ENCODE measurements at places on chromosomes 11 and 22.

DNA sequence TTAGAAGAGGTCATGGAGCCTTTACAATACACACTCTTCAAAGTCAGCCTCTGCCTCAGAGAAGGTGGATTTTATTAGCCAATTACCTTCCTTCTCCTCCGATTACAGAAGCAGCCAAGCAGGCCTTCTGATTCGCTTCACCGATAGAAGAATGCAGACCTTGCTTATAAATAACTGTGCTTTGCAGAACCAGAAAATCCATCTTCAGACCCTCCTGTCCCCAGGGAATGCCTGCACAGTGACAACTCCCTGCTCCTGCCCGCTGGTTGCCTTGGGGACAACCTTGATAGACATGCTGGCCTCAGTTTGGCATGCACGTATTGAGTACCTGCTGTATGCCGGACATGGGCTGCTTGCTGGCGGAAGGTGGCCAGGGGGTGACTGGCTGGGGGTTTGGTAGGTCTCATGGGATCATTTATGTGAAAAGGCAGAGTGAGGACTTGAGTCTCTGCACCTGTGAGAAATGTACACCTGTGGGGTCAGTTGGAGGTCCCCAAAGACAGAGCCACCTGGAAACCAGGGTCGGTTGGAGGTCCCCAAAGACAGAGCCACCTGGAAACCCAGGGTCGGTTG, 1238.7 kb downstream of the BRD1 start:
- no peak for DNase-seq

- DNase-seq: no peak
These were observed 297.3 kb downstream of the INSC start for GRCh38 chr11:15412054-15412453.

DNA sequence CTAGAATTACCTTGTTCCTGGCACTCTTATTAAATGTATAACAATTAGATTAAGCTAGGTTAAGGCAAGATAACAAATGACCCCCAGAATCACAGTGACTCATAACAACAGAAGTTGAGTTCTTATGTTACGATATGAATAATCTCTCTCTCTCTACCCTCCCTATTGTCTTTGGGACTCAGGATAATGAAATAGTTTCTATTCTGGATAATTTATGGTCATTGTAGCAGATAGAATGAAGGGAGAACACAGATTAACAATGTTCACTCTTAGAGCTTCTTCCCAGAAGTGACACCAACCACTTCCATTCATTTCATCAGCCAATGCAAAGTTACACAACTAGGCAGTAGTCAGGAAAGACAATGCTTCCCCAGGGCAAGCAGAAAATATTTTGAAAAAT, 334.5 kb downstream of the C11orf87 start:
- no peak for DNase-seq

DNA sequence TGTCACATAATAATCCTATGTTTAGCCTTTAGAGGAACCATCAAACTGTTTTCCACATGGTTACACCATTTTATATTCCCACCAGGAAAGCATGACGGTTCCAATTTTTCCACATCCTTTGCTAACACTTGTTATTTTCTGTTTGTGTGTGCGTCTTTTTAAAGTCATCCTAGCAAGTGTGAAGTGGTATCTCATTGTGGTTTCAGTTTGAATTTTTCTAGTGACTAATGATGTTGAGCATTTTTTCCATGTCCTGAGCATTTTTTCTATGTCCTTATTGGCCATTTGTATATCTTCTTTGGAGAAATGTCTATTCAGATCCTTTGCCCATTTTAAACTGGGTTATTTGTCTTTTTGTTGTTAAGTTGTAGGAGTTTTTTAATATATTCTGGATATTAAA, 53.7 kb upstream of the DEPDC7 start:
- DNase-seq: no peak

DNA sequence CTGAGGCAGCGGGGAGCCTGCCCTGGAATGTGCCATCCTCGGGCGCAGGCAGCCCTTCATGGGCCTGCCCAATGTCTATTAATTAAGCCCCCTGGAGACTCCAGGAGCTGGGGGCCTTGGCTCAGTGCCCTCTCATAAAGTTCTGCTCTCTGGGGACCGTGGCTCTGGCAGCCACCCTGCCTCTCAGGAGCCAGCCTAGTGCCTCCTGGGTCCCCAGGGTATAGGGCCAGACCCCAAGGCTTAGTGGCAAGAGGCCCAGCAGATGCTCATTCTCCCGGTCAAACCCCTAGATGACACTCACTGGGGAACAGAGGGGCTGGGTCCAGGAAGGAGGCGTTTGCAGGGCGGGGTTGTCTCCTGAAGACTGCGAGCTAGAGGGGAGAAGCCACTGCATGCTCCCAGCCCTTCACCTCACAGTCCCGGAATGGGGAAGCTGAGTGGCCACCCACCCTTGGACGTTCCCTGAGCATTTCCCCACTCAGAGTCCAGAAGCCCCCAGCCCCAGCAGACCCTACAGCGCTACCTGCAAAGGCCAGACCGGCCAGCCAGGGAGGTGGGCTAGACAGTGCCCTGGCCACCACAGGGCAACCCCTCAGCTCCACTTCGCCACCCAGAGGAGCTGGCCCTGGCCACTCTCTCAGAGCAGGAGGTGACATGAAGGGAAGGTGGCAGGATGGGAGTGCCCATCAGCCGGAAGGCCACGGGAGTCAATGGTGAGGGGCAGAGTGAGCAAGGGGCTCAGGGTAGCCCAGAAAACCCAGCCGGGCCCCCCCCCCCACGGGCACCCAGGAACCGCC, 83.0 kb downstream of the CDKN1C start:
- DNase-seq: no peak

All from activated CD4-positive, alpha-beta T cell treated with anti-CD3 and anti-CD28 coated beads, Interleukin-2, amount 50 U/mL, for 4 hours (primary cell).